NCI-H2029 (cell line): ENCODE measurements at places on chromosomes 3 and 15.

- no peak for DNase-seq
Measured at GRCh38 chr3:190281308-190282051, 40.8 kb downstream of the CLDN1 start.

DNA sequence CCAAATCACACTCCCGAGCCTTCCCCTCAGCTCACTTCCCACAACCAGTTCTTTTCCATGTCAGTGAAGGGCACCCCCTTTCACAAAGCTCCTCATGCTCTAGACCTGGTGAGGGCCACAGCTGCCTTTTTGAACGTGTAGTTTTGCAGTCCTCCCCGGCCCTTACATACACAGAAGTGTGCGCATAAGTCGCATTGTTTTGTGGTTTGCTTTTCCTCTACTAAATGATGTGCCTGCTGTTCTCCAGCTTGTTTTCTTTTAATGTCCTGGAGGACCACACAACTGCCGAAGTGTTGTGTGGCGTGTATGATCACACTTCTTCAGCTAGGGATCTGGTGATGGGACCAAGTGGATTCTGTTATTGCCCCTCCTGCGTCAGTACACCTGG lies 7.6 kb downstream of the C15orf39 start:
- no peak for DNase-seq

GRCh38 chr3:399647-400046 lies 203.1 kb downstream of the CHL1 start:
- no peak for DNase-seq

- DNase-seq: no peak
Measured at GRCh38 chr3:194824100-194824499, 138.4 kb downstream of the FAM43A start.
